ENCODE measurements at places on chromosomes 2 and 18.

GRCh38 chr2:221708902-221709301, 136.8 kb upstream of the EPHA4 start:
- no peak for DNase-seq

DNA sequence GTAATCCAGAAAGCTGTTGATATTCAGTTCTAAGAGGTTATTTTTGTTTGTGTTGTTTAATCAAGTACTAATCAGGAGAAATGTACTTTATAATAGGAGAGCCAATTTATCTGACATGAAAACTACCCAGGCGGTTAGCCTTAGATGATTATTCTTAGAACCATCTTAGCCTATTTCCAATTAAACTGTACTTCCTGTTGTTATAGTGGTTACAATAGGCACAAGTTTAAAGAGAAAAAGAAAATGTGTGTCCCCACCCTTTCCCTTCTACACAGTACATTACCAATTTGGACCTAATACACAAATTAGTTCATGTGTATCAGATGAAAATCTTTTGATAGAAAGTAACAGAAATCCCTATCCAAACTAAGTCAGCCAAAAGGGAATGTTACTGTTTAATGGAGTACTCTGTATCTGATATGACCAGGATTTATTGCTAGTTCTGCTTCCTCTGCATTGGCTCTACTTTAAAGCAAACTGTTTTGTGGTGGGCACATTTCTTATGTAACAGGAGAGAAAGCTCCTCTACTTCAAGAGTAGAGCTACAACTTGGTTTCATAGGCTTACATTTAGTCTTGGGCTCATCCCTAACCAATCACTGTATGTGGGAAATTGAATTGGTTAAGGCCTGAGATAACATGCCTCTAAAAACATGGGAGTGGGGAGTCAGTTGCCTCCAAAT, 217.9 kb downstream of the UBE2E3 start:
- DNase-seq, result no peak

- peak; percentile 95 for DNase-seq
Measured at GRCh38 chr2:45173513-45173912, 164.3 kb upstream of the SIX2 start.

DNA sequence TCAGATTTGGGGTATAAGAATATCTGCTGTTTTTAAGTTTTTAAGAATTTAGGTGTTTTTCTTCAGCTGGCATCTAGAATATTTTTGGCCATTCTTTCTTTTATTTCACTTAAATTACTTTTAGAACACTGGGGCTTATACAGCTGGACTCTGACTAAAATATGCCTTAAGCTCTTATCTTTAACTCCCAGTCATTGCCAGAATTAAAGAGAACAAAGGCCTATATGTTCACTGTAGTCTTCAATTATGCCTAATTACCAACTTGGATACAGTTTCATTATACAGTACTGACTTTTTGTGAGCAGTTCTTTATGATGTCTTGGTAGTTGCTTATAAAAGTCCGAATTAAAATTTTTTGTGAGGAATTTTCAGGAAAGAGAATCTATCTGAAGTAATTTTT, 192.8 kb downstream of the ZNF407 start:
- DNase-seq, result no peak

DNA sequence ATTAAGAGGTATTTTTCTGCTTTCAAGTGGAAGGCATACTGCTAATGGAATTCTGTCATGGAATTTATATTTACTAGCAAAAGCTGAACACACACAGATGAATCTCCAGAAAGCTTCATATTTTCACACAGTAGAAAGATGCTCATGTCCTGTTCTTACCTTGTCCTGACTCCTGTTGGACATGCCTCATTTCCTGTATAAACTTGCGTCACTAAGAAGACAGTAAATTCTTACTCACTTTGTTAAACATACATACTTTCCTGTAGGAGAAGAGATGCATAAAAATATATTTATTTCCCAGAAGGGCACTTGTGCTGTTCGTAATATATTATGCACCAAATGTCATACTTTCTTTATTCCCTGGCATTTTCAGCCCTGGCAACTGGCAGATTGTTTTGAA, 238.3 kb upstream of the RASGRP3 start:
- peak; percentile 32 for DNase-seq

GRCh38 chr2:177478029-177478428, 85.5 kb downstream of the AGPS start:
- DNase-seq, result peak; percentile 16

GRCh38 chr2:16442971-16443370, 222.7 kb downstream of the CYRIA start:
- no peak for DNase-seq

- no peak for DNase-seq
Measured at GRCh38 chr2:9885036-9885684, 41.9 kb downstream of the TAF1B start.

Measured in renal cortical epithelial cell (primary cell).